ENCODE measurements at places on chromosomes 1 and 21.

DNA sequence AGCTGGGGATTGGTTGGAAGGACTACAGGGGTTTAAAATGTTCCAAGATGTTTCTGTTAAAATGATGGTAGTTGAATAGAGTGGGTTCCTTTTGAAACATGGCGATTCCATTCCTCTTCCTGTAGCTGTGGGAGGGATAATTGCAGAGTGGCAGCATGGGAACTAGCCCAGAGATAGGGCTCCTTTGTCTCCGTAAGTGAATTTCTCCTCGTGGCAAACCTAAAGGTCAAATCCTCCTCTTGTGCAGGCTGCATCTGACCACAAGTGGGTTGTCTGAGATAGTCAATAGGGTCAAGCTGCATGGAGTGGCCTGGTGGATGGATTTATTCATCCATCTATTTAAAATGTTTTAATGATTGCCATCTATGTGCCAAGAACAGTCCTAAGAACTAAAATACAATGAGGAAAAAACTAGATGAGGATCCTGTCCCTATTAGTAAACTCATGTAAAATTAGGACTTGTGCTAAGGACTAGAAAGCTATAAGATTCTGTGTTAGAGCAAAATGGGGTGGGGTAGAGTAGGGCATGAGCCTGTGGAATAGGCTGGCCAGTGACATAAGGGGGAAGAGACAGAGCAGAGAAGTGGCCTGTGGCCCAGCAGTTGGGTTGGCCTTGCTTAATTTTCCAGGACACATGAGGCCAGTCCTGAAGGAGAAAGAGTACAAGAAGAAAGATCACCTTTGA, 89.1 kb upstream of the IVNS1ABP start:
- DNase-seq: no peak

GRCh38 chr1:48532976-48533375, 61.0 kb upstream of the SPATA6 start:
- DNase-seq: peak; percentile 3

GRCh38 chr1:158362482-158362881, 8.8 kb downstream of the CD1E start:
- no peak for DNase-seq

DNA sequence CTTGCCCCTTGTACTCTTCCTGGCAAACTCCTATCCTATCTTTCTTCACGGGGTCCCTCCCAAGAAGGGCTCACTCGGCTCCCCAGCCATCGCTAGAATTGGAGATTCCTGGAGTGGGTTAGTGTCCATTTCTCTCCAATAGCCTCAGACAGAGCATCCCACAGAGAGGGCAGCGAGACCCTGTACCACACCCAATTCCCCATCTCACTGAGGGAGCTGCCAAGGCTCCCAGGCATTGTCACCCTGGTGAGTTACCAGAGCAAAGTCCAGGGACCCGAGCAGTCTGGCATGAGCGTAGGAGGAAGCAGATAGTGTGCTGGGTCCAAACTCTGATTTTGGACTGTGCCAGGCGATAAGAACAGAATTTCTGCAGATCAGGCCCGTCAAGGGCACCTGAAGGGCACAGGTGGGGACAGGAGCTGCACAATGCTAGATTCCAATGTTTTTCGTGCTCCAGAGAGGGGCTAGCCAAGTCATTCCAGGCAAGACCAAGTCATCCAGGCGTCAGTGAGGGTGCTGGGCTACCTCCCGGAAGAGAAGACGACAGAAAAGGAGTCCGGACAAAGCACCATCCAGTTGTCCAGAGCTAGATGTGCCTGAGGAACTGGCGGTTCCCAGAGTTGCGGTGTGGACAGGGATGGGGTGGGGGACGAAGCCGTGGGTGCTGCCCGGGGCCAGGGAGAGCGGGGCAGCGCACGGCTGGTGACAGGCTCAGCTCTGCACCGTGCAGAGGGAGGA, 15.3 kb downstream of the AKR7A3 start:
- DNase-seq: no peak

Measured in M059J (cell line).